ENCODE measurements at places on chromosomes 5 and 9. TPM values are rescaled to one million over a fixed set of nuclear protein-coding genes. Genes with fewer than 3 reads are reported as not detected.

DNA sequence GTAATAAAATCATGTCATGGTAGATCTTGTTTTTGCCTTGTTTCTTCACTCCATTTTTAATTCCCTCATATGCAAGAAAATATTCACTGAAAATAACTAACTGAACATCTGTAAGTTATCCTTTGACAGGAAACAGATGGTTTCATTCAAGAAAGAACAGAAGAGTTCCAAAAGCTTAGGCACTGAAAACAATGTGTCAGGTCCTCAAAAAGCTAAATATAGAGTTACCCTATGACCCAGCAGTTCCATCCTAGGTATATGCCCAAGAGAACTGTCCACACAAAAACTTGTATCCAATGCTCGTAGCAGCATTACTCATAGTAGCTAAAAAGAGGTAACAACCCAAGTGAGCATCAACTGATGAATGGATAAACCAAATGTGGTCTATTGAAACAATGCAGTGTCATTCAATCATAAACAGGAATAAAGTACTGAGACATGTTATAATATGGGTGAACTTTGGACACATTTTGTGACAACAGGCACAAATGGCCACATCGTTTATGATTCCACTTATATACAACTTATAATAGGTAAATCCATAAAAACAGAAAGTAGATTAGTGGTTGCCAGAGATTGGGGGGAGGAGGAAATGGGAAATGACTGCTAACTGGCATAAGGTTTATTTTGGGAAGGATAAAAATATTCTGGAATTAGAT is 231.0 kb downstream of the FRMD3 start:
- DNase-seq = no peak

DNA sequence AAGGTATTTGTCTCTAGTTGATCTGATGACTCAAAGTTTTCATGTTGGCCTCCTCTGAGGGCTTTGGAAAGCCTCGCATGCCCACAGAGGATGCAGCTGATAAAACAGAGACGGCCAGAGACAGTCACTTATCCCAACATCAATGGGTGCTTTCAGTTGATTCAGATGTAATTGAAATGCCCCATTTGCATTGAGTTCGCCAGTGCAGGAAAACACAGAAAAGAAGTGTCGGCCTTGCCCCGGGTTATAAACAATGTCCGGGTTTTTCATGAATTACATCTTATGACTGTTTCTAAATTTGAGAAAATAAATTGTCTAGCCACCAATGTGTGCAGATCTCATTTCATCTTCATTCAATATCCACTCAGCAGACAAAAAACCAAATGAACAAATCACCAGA is 42.2 kb upstream of the ICE1 start:
- no peak for DNase-seq

DNA sequence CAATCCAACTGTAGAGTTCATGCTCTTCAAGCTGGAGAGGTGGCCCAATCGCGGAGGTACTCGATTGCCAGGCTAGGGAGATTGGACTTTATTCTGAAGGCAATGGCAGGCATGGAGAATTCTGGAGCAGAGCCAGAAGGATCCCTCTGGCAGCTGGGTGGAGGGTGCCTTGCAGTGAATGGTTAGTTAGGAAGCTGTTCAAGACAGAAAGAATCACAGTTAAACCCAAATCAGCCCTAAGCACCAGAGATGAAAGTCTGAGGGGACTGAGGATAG is 182.4 kb downstream of the RGS3 start:
- no peak for DNase-seq

The PCDHA4 gene
- total RNA-seq = 0.81 TPM

GRCh38 chr5:93845376-93845775 is 104.0 kb upstream of the POU5F2 start:
- DNase-seq = no peak

GRCh38 chr5:81233080-81233634 is at the start of gene CKMT2:
TSS of gene CKMT2 (plus strand) at chr5:81233322. CDS start at chr5:81251133, 17,811 bp downstream.
- peak; percentile 38 for DNase-seq

DNA sequence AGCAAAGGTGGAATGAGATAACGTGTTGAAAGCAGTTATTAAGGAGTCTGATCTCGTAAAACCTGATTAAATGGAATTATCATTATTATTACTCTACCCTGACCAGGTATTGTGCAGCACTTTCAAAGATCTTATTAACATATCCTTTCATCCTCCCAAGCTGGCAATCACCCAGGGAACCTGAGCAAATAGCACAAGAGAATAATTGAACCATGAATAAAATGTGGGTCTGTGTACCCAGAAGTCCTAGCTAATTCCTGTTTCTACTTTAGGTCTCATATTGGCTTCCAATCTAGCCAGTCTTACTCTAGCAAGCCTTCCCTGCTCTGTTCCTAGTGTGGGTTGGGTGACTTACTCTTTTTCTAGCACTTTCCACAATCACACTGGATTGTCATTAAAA is 162.2 kb upstream of the STK32A start:
- DNase-seq = no peak

DNA sequence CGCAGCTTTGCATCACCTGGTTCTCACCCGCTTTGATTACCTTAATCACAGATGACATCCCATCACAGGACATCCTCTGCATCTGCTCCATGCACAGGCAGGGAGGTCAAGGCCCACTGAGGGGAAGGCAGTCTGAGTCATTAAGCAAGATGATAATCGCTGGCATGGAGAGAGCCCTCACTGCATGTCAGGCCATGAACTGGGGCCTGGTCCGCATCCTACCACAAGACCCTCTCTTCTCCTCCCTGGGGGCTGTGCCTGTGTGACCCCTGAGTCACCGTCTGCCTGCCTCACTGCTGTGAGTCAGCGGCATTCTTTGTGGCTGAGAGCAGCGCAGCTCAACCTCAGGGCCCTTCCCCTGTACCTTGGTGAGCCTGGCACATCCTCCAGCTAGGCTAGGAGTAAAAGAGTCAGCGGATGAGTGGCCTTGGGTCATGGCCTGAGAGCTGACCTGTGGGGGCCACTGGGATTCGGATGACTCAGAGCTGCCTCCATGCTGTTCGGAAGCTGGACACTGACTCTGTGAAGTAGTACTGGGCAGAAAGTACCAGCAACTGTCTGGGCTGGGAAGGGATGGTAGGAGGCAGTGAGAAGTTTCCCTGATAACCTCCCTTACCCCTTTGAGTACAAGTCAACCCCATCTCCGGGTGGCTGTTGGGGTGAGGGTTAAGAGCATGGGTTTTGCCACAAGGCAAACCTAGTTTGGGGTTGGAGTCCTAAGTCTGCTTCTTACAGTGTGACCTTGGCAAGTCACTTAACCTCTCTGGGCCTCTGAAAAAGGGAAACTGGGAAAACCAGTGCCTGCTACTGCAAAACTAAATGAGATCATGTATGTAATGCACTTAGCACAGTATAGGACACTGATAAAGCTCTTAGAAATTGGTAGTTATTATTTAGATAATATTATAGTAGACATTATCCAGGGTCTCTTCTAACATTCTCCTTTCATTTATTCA is 14.6 kb upstream of the ARSI start:
- DNase-seq = no peak

- DNase-seq = no peak
Measured at GRCh38 chr9:72362118-72362531, 2.9 kb downstream of the ZFAND5 start.

GRCh38 chr5:120083851-120084542 is 380.1 kb upstream of the PRR16 start:
- no peak for DNase-seq

- DNase-seq = no peak
Measured at GRCh38 chr9:5628183-5628529, 751 bp upstream of the RIC1 start.

The ADAMTS13 gene
- 1.3 TPM for total RNA-seq

The EPB41L4B gene
- total RNA-seq = 0.27 TPM

The SGCD gene
- 20.4 TPM for total RNA-seq

GRCh38 chr9:33517373-33517772 is 6.7 kb upstream of the ANKRD18B start:
- no peak for DNase-seq

- no peak for DNase-seq
Measured at GRCh38 chr5:142697356-142698255, 11.7 kb upstream of the FGF1 start.

DNA sequence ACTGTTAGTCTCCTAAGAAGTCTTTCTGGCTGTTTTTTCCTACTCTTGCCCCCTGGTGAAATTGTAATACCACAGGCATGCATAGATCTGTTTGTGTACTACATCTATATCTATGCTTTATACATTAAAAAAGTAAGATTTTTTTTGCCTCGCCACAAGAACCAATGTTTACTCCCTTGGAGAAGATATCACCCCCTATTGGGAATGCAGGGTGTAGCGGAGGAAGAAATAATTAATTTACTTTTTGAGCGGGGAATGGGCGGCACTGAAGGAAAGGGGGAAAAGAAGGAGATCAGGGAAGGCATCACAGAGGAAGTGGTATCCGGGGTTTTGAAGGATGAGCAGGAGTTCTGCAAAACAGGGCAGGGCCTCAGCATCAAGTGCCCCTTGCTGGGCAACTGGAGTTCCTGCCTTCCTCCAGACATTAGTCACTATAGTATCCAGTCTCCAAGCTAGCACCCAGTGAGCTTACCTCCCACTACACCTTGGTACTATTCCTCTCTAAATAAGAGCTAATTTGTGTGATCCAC is 134.9 kb downstream of the GABBR2 start:
- no peak for DNase-seq

The TMC1 gene
- total RNA-seq = not detected

- DNase-seq = no peak
Measured at GRCh38 chr9:135898634-135899407, 8.5 kb downstream of the CAMSAP1 start.

DNA sequence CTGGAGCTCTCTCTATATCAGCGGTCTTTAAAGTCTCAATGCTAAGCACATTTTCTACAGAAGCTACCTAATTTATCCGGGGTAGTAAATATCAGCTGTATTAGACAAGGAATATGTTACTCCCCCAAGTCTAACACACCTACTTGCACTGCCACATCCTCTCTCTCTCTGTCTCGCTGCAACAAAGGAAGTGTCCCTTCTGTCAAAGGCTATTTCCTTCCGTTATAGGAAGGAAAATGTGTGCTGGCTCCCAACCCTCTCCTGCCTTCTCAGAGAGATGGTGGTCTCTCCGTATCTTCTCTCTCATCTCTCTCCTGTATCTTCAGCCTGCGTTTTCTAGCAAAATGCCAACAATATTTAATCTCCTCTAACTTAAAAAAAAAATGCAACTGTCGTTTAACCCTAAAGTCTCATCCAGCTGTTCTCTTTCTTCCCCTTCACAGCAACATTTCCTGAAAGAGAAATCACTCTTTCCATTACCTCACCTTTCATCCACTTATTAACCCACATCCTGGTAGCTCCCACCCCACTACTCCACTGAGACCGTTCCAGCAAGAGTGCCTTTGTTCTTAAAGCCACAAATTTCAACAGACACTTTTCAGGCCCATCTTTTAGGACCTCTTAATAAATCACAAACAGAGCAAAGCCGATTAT is 2.3 kb downstream of the TTF1 start:
- no peak for DNase-seq

The CATSPER3 gene
- not detected for total RNA-seq

DNA sequence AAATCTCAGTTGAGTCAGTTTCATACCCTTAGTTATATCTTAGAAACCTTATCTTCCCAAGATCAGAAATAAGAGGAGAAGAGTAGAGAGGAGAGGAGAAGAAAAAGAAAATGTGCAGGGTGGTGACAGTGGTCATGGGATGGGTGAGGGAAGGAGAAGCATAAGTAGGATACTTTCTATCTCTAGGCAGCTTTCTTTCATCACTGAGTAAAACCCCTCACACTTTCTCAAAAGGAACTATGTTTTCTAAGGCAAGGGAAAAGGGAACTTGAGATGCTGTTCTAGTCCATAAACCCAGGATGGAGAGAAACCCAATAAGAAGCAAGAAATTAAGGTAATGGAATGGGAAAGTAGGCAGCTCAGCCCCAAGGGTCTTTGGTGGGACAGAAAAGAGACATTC is 225.3 kb downstream of the MCTP1 start:
- no peak for DNase-seq

GRCh38 chr5:173371400-173371799 is 43.2 kb upstream of the STC2 start:
- no peak for DNase-seq

GRCh38 chr5:147782110-147783028 is at the start of gene JAKMIP2:
TSS of gene JAKMIP2 (minus strand) at chr5:147782728. CDS start at chr5:147671806, 110,922 bp downstream.
- peak; percentile 3 for DNase-seq

DNA sequence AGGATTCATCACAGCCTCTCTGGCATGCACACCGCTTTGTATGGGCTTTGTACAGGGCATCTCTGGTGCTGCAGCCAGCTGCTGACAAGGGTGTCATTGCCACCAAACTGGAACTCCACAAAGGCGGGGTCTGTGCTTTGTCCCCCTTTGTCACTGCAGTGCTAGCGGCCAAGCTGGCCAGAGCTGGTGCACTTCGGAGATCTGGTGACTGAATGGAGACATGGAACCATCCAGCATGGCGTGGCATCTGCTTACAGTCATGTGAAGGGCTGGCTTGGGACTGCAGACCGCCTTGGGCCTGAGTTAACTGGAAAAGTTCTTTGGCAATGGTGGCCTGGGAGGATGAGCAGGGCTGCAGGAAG is 18.7 kb upstream of the COL5A1 start:
- no peak for DNase-seq

GRCh38 chr5:54524704-54525103 is 7.1 kb downstream of the SNX18 start:
- no peak for DNase-seq

DNA sequence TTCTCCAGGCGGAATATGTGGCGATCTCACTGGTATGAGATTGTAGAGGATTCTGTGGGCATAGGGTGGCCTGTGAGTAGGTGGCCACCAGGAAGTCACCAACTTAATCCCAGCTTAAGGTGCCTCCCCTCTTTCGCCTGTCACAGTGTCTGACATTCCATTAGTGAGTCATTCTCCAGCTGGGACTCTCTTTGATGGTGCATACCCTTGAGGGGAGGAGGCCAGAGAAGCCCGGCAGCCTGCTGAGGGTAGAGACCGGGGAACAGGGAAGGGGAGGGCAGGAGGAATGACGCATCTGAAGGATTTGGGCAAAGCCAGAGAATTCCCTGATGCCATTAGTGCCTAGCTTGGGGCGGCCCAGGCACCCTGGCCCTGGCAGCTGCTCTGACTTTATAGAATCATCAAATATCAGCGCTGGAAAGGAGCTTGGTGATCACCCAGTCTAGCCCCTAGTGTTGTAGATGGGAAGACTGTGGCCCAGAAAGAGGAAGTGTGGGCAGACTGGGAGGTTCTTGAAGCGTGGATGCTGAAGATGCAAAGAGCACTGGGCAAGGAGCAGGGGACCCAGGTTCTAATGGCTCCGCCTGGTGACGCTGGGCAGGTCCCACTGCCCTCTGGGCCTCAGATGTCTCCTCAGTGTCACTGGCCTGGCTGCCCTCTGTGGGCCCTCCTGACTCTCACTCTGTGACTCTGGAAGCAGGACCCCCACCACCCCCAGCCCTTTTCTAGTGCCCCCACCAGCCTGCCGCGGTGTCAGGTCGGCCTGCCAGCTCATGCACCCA is 41.4 kb downstream of the DAB2IP start:
- peak; percentile 43 for DNase-seq

GRCh38 chr5:112703866-112704820 is 33.5 kb upstream of the APC start:
- DNase-seq = no peak

GRCh38 chr9:89590415-89590814 is 14.4 kb upstream of the GADD45G start:
- DNase-seq = no peak

DNA sequence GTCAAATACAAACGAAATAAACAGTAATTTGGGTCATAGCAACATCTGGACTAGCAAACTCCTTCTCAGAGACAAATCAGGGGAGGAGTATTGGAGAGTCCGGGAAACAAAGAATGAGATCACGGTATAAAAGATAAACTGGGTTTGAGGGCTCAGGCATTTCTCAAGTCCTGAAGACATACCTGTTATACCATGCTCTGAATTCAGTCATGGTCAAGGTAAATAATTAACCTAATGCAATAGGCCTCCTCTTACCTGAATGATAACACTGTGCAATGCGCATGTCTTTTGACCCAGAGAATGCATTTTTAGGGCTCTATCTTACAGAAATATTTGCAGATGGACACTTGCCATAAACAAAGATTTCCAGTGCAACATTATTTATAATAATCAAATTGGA is 31.9 kb upstream of the SPDL1 start:
- no peak for DNase-seq

All from thoracic aorta (tissue), 2 donors.